NCI-H82 (cell line): ENCODE measurements at places on chromosomes 1 and 21.

DNA sequence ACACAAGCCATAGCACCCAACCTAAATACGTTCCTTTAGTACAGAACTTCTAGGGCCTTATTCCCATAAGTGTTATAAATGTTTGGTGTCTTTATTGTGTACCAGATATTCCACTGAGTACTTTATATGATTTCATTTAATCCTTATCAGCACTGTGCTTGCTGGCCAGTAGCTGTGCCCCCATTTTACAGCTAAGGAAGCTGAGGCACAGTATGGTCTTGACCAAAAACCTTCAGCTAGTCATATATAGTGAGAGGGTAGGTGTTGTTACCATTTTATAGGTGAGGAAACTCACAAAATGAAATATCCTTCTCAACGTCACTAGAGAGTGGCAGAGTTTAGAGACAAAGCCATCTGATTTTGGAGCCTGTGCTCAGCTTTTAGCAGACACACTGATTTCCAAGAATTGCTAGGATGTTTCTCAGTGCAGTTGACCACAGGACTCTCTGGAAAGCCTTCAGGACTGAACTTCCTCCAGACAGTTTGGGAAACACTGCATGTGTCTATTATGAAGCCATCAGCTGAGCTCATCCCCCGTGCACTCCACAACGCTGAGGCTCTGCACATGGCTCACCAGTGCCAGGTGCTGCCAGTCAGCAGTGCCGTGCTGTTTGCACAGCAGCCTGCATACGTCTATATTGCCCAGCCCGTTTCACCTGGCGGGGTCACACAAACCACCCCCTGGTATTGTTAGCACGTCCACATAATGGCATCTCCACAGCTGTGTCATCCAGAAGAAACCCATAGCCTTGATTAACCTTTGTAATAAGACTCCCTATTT, 15.4 kb downstream of the NPPA start:
- DNase-seq, result no peak

DNA sequence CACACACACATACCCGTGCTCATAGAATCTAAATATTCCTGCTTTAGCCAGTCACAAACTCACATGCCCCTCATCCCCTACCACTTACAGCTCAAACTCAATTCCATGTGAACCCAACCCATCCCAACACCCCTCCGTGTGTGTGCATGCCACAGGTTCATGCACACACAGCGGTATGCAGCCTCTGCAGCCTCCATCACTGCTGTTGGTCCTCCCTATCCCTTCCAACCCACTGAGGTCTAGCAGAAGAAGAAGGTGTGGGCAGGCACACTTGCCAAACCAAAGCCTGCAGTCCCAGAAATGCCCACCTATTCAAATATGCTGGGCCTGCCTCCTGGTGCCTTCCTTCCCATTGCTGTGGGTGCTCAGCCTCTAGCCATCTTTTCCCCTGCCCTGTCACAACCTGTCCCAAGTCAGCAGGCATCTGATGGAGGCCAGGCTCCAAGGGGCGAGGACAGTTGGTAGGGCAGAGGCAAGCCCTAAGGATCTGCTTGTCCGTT, 26.2 kb downstream of the SLC2A1 start:
- DNase-seq, result no peak

DNA sequence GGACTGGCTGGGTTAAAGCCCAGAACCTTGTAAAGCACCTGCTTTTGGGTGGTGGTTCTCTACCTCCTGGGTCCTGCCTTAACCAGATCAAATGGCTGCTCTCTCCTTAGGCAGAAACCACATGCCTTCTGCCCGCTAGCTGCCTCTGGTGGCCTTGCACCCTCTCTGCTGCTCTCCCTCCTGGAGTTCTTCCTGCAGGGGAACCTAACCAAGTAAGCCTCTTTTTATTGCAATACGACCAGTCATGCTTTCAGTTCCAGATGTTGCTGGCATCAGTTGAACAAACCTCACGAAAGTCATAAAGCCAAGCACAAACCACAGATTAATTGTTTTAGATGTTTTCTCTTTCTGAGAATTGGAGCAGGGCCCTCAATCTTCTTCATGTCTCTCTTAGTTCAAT, 118.9 kb downstream of the GDAP2 start:
- no peak for DNase-seq

DNA sequence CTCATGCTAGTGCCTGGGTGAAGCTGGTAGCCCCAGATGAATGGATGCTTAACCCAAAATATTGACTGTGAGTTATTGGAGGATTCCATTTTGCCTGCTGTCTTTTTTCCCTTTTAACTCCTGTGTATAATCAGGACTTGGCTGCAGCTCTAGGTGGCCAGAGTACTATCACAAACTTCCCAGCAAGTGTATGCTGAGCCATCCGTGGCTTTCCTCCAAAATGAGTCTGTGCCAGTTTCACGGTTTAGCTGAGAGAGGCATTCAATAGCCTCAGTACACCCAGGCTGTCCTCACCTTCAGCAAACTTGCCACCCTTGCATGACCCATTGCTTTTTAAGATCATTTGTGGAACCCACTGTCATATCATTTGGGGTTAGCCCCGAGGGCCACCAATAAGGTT, 5.3 kb upstream of the DPT start:
- no peak for DNase-seq

DNA sequence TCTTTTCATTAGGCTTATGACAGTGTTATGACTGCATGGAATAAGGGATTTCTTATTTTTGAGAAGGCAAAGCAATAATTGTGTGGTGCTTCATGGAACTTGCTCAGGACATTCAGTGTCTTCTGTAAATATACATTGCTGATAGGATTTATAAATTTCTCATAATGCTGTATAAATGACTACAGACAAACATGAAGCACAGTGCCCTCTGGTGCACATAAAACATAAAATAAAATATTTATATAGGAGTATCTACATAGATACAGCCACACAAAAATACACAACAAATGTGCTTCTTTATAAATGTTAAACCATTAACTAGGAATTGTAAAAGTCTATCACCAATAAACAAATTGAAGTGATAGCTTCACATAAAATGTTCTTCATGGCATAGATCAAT, 24.1 kb downstream of the BRINP3 start:
- peak; percentile 16 for DNase-seq

DNA sequence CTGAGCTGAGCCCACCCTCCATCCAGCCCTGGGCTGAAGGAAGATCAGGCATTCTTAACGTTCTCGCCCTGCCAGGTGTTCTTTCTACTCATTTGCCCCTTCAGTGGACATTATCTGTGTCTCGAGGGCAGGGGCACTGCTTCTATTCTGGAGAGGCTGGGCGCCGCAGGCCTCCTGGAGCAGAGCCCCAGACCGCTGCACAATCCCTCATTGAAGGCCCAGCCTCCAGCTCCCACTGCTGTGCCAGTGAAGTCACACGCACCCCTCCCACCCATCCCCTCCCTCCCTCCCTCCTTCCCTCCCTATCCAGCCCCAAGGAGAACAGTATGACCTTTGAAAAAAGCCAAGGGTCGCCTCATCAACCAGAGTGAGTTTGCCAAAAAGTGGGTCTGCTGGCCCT, 76.7 kb downstream of the NFASC start:
- no peak for DNase-seq

GRCh38 chr1:203519053-203519840, 25.3 kb downstream of the OPTC start:
- no peak for DNase-seq

- DNase-seq, result no peak
These were observed 170.0 kb upstream of the KCTD3 start for GRCh38 chr1:215397106-215397505.

- peak; percentile 59 for DNase-seq
These were observed 32.1 kb downstream of the ZMYND12 start for GRCh38 chr1:42423681-42424080.

DNA sequence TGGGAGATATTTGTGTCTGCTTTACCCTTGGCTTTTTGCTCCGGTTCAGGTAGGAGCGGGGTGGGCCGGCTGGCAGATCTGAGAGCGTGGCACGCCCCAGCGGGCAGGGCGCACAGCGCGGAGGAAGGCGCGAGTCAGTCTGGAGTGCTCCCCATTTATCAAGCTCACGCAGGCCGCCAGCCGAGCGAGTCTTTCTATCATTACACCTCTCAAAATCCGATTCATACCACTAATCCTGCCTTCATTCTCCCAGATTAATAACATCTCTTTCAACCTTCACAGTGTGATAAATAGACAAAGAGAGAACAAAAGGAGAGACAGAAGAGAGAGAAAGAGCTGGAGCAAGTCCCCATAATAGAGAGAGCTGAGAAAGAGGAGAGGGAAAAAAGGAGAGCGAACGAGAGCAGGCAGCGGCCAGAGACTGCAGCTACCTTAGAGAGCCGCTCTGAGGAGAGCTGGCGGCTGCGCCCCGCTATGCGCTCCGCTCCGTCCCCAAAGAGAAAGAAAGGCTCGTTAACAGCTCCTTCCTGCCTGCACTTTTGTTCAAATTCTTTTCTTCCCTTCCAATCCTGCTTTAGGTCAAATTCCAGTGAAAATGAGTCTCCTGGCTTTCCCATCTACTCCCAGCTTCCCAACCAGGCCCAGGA, 48.0 kb downstream of the DMAP1 start:
- peak; percentile 52 for DNase-seq

DNA sequence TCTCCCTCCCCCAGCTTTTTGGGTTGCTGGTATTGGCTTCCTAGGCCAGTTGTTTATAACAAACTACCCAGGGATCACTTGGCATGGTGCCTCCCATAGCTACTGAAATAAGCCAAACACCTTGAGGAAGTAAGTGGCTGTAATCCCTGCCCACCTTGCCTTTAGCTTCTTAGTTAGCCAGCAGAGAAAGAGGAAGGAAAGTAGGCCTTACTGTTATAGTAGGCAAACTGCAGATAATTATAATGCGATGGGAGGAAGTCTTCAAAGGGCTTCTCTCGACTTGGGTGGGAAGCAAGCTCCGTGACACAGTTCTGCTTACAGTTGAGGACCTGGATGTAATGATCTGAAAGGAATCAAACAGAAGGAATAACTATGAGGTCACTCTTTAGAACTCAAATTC, 8.2 kb downstream of the P3H1 start:
- DNase-seq, result no peak

DNA sequence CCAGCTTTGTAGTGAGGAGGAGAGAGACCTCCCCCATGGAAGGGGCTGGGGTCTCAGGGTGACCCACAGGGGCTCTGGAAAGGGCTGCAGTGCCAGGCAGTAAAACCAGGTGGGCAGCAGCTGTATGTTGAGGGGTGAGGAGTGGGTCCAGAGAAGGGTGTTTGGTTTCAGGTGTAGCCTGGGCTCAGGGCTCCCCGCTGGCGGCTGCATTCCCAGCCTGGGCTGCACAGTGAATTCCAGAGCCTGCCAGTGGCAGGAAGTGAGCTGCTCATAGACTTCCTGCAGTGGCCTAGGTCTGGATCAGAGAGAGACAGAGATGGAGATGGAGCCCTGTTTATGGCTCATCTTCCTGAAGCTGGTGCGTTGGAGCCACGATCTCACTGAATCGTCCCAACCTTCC, 356.4 kb downstream of the PTPRU start:
- no peak for DNase-seq

DNA sequence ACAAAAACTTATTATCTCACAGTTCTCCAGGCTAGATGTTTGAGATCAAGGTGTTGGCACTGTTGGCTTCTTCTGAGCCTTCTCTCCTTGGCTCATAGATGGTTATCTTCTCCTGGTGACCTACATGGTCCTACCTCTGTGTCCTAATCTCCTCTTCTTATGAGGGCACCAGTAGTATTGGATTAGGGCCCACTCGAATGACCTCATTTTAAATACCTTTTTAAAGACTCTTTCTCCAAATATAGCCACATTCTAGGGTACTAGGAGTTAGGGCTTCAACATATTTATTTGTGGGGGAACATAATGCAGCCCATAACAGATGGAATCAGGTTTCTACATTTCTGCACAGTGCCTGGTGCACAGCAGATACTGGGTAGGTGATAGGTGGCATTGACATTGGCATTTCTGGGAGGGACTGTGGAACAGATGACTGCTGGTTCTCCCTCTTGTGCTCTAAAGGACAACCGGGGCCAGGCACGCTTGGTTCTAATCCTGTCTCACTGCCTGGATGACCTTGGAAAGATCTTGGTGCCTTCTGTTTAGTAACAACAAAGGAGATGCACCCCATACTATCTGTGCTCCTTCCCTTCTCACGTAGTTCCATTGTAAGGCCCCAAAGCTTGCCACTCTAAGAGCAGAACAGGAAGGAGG, 140.3 kb downstream of the PLPP3 start:
- DNase-seq, result peak; percentile 15

DNA sequence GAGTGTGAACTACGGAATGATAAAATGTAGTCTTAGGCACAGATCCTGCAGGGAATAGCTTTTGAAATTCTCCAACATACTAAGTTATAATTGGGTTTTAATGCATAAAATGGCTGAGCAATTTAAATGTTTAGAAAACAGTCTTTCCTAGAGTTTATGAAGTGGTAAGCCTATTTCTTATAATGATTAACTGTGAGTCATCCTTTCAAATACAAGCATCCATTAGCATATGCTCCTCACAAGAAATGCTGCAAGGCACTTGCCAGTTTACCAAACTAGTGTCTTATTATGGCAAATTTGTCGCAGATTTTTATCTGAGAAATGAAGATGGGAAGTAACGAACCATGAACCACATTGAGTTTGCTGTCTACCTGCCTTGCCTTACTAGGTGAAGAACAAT, 101.3 kb upstream of the ESRRG start:
- no peak for DNase-seq

DNA sequence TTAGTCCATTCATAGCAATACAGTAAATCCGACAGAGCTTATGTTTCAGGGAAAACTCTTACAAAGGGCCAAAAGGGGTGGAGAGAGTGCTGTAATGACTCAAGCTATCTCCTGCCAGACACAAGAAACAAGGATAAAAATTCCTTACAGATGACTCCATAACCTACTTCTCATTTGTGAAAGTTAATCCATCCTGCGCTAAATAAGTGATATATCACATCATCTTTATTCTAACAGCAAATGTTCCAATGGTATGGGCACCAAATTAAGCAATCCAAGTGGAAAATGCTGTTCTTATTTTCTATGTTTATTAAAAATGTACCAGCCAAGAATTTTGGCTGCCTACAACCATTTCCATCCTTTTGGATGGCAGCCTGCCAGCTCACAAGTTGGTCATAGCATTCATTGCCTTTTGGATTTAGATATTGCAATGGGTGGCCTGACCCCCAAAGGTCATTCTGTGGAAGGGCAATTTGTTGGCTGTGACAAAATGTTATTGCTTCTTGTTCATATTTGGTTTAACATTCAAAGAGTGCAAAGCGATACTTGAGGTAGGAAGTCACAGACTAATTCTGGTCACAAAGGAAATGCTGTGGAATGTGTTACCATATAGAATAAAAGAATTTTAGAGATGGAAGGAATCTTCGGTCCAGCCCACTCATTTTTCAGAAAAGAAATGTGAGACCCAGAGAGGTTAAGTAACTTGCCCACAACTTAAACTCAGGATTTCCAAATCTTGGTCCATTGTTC, 2.8 kb upstream of the ENAH start:
- peak; percentile 34 for DNase-seq

- no peak for DNase-seq
These were observed 258.9 kb downstream of the HHAT start for GRCh38 chr1:210587566-210587965.
